ENCODE measurements at places on chromosomes 7 and 10.

GRCh38 chr7:42012786-42013360 lies 224.1 kb downstream of the GLI3 start:
- DNase-seq = no peak

GRCh38 chr10:49283491-49283890 lies 15.5 kb upstream of the C10orf71 start:
- no peak for DNase-seq

DNA sequence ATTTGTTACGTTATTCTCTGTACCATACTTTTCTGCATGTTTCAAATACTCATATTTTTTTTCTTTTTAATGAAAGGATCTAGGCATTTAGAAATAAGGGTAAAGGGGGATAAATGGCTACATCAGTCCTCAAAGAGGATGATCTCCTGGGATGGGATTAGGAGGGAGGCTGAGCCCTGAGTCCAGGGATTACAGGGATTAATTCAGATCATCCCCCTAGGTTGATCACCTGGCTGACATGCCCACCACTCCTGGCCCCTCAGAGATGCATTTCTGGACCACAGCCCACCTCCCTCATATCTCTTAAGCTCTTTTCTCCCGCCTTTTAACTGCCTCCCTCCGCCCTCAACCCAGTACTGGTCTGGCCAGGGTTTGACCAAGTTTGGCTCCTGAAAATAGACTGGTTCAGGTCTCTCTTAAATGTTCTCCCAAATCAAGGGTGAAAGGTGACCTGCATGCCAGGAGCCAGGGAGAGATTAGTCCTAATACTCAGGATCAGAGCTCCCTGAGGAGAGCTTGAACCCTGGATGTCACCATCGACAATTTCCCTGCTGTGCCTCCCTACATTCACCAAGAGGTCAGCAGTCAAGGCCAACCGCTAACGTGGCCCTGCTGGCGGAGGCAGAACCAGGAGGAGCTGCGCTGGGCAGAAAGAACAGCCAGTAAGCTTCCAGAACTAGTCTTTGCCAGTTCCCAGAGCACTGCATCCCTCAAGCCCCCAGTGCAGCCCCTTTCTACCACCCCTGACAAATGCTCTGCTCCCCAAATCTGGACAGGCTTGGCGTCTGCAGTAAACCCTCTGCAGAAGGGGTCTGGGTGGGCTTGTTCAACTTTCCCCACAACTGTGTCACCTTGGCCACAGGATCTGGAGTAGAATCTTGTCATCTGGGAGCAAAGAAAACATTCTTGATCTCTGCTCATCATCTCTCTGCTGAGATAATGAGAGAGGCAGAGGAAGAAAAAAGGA lies 3.0 kb upstream of the CCDC136 start:
- DNase-seq = no peak

DNA sequence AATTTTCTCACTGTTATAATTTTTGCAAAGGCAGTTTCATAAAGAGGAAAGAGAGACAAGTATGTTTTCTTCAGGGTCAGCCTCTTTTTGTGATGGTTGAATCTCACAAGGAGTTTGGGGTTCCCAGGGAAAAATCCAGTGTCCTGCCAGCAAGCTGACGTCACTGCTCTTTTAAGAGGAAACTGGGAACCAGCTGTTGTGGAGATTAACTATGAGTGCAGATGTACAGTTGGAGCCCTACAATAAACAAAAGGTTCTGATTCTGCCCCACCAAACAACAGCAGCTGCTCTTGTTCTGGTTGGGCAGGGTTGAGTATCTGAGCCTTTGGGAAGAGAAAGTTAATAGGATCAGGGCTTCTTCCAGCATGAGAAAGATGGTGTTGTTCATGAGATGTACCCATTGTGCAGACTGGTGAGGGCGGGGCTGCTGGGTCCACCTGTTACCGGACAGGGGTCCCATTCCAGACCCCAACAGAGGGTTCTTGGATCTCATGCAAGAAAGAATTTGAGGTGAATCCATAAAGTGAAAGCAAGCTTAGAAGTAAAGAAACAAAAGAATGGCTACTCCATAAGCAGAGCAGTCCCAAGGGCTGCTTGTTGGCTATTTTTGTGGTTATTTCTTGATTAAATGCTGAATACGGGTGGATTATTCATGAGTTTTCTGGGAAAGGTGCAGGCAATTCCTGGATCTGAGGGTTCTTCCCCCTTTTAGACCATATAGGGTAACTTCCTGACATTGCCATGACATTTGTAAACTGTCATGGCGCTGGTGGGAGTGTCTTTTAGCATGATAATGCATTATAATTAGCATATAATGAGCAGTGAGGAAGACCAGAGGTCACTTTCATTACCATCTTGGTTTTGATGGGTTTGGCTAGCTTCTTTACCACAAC lies 12.5 kb downstream of the PRF1 start:
- no peak for DNase-seq

Data from activated CD4-positive, alpha-beta T cell treated with anti-CD3 and anti-CD28 coated beads, Interleukin-2, amount 50 U/mL, for 24 hours (primary cell).